ENCODE measurements at places on chromosomes 1 and 21.

GRCh38 chr1:61370913-61371279, 288.5 kb downstream of the NFIA start:
- no peak for DNase-seq

GRCh38 chr1:224498574-224499170, 64.1 kb upstream of the WDR26 start:
- DNase-seq: peak; percentile 82

- peak; percentile 77 for DNase-seq
Measured at GRCh38 chr1:36223381-36223995, 755 bp upstream of the THRAP3 start.

DNA sequence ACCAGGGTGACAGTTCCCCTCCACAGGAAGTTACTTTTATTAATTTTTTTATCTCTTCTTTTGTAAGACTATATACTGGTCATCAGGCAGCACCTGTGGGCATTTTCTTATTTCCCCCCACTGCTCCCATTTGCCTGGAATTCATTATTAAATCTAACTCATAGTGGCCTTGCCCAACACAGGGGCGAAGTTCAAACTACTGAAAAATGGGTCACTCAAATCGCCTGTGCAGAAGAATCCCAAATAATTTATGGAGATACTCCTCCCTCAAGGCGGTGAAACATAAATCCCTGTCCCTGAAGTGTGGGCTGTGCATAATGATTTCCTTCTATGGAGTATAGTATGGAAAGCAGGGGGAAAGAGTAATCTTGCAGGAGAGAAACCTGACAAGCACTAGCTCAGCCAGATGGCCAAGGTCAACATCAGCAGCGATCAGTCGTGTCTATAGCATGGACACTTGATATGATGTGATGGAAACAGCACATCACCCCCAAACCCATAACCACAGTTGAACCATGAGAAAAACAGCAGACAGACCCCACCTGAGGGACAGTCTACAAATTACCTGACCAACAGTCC, 7.9 kb downstream of the CAMK2N1 start:
- no peak for DNase-seq

GRCh38 chr1:161013488-161014230, 7.3 kb downstream of the F11R start:
- DNase-seq: peak; percentile 98

- DNase-seq: no peak
Measured at GRCh38 chr1:209402697-209403096, 180.8 kb upstream of the CAMK1G start.

- DNase-seq: peak; percentile 88
Measured at GRCh38 chr1:161738627-161739287, 10.8 kb upstream of the DUSP12 start.

DNA sequence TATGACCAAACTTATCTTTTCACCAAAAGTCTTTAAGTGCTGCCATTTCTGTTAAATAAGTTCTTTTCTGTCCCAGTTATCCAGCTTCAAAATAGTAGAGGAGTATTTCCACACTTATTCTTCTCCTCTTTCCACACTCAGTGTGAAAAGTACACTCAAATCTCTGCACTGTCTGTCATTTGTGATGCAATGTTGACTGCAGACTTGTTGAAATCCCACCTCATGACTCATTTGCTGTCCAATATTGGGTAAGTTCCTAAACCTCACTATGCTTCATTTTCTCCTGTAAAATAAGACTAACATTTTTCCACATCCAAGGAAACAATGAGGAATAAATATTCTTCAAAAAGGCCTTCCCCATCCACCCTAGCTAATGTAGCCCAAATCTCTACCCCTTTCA, 17.5 kb downstream of the LRRIQ3 start:
- DNase-seq: peak; percentile 34

GRCh38 chr1:45221716-45222115, 15.3 kb upstream of the ZSWIM5 start:
- DNase-seq: no peak

DNA sequence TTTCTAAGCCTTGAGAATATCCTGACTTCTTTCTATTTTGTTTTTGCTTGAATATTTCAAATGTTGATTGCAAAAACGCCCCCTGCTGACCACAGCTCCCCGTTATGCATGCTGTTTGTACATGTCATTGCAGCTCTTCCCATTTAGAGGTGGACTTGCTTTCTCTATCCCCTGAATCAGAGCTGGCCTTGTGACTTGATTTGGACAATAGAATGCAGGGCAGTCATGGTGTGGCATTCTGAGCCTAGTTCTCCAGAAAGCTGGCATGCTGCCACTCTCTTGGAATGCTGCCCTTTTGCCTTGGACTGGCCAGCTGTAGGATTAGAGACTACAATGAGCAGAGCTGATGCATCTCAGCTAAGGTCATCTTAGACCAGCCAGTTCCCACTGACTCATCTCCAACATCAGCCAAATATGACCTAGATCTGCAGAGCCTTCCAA, 1561.5 kb downstream of the MRPL39 start:
- DNase-seq: peak; percentile 91

GRCh38 chr1:223802032-223802431, 43.7 kb downstream of the TP53BP2 start:
- no peak for DNase-seq

DNA sequence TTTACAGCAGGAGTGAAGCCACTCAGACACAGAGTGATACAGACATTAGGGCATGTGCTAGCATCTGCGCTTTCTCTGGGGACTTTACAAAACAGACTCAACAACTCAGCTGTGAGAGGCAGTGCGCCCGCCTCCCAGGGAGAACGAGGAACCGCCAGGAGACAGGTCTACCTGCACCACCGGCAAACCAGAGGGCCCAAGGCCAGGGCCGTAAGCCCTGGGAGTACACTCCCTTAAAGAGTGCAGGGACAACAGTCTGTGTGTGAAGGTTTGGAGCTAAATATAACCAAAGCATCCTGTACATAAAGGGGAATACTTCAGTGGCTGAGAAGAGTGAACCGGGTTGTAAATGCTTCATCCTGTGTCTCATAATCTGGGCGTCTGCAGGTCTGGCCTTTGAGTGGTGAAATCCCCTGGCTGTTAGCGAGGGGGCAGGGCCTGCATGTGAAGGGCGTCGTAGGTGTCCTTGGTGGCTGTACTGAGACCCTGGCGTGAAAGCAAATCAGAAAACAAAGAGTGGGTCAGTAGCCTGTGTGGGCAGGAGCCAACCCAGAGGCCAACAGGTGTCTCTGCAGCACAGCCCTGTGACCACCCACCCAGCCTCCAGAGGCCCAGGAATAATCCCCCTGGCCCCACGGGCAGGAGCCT, 86.9 kb downstream of the CD247 start:
- no peak for DNase-seq

GRCh38 chr1:86324130-86324822, 71.8 kb downstream of the ODF2L start:
- DNase-seq: no peak

DNA sequence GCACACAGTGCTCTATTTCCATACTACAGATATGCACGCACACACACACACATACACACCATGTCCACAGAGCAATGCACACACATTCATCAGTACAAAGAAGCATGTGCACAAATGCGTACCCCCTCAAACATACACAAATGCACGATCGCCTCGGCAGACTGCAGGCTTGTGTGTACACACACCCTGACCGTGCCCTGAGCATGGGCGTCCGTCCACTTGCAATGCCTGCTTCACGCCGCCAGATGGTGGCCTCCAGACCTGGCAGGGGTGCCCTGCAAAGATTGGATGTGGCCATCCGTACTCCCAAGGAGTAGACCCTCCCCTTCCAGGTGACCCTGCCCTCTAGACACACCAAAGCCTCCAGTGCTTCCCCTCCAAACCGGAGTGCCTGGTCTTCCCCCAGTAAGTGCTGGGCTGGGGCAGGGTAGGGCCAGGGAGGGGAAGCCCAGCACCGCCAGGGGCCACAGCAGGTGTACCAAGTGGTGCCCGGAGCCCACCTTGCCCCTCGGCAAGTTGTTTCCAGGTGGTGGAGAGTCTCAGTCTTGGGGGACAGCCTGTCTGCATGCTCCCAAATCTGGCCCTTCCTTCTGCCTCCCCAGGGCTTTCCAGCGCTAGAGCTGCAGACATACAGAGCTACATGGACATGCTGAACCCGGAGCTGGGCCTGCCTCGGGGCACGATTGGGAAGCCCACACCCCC, 20.6 kb downstream of the ESPN start:
- DNase-seq: peak; percentile 50

DNA sequence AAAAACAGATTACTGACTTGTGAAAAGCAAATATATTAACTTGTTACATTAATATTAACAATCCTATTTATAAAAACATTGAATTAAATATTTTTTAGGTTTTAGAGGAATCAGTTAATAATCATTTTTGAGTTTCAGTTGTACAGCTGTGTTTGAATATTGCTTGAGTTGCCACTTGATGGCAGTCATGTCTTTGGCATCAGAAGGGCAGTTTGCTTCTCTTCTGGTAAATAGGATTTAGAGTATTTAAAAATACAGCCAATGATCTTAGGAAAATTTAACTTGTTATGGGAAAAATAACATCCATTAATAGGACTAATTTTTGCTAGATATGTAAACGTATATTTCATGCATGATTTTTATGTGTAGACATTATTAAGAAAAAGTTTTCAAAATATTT, 234.1 kb downstream of the NCAM2 start:
- DNase-seq: peak; percentile 79

DNA sequence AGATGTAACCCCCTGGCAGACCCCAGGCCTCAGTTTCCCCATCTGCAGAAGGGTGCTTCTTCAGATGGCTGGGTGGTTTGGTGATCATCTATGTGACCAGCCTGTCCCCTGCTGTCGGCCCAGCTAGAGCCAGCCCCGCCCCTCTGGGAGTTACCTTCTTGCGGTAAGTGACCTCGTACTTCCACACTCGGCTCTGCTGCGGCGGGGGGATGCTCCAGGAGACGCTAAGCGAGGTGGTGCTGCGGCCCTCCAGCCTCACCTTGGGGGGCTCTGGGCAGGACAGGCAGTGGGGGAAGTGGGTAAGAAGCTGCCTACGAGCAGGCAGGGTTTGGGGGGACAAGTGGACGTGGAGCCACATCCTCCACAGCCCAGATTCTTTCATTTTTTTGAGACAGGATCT, 20.4 kb downstream of the EPHA2 start:
- DNase-seq: no peak

GRCh38 chr1:67058761-67059160, 4.8 kb upstream of the SLC35D1 start:
- DNase-seq: peak; percentile 6

DNA sequence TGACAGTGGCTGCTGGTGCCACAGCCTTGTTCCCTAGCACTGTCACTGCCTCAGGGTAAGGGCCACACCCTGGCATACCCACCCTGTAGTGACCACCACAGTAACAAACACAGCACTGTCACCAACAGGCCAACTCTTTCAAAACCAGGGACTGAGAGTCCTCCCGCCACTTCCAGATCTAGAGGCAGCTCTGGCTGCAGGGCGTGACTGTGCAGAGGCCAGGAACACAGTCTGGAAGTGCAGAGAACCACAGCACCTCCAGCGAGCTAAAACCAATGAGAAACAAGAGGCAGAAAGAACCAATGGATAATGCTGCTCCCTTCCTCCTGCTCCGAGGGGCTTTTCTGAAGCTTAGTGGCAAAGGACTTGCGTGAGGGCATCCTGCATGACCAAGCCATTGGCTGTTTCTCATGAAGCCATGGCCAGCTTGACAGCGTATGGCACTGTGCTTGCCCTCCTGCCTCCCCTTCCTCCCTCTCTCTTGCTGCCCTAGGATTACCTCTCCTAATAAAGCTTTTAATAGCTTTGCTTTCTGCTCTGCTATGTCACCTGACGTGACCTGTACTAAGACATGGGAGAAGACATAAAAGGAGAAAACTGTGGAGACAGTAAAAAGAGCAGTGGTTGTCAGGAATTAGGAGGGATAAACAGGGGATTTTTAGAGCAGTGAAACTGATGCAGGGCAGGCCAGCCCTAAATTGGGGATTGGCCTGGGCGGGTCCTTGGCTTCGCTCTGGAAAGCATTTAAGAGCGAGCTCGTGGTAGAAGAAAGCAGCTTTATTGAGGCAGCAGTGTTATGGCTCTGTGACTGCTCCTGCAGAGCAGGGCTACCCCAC, 7.2 kb downstream of the PARP1 start:
- no peak for DNase-seq

DNA sequence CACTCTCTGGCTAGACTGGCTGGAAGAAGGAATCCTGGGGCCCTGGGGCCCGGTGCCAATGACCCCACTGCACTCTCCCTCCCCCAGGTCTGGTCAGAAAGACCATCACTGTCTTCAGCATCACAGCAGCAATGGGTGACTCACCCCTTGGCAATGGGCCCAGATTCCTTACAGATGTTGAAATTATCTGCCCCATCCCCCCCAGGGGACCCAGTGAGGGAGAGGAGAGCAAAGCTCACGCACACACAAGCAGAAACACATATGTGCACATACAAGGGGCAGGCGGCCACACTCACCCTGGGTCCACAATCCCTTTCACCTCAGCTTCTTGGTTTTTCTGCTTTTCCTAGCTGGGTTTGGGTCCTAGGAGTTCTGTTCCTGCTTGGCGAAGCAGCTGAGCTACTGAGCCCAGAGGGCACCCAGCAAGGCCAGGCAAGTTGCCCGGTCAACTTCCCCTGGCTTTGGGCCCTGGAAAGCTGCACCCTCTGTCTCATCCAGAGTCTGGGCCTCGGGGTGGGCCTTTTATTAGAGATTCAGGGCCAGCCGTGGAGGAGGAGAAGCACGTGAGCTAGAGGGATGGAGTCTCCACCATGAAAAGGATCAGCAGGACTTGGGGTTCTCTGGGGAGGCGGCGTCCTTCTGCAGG, 2.6 kb downstream of the COL16A1 start:
- DNase-seq: peak; percentile 99

GRCh38 chr1:55257958-55258357, 42.8 kb upstream of the USP24 start:
- DNase-seq: no peak

DNA sequence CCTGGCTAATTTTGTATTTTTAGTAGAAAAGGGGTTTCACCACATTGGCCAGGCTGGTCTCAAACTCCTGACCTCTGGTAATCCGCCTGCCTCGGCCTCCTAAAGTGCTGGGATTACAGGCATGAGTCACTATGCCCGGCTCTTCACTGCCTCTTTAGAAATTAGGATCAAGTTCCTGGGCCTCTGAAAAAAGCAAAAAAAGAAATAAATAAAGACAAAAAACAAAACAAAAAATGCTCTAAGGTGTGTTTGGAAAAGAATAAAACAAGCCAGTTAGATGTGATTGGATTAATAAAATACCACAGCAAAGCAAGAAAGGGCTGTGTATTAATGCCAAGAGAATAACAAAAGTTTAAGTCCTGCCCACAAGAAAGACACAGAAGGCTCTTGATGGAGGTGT, 4.2 kb upstream of the ABCB10 start:
- DNase-seq: no peak

DNA sequence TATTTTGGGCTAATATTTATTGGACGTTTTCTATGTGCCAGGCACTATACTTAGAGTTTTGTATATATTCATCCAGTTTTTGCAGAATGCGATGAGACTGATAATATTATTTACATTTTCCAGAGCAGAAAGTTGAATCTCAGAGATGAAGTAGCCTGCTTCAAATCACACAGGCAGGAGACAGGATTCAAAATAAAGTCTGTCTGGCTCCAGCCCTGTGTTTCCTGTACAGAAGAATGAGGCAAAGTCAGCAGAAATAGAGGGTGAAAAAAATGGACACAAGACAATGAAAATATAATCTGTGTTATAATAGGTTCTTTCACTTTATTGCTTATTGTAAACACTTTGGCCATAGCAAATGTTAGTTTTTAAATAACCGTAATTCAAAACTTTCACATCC, 107.2 kb downstream of the CYYR1 start:
- no peak for DNase-seq

All from cardiac fibroblast (primary cell).